ENCODE measurements at places on chromosomes 1 and 21.

GRCh38 chr1:206111271-206111927 lies 5.8 kb downstream of the AVPR1B start:
- no peak for DNase-seq

GRCh38 chr1:241916196-241916595 lies 41.4 kb upstream of the BECN2 start:
- no peak for DNase-seq

DNA sequence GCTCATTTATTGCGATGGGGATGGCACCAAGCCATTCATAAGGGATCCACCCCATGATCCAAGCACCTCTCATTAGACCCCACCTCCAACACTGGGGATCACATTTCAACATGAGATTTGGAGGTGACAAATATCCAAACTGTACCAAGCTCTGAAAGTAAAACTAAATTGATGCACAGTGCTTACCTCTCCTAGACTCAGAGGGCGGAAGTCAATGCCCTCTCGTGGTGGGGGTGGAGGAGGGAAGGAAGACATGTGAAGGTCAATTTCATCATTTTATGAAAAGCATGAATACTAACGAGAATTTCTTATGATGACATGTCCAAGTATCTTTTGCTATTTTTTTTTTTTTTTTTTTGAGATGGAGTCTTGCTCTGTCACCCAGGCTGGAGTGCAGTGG lies 120.0 kb downstream of the PGBD5 start:
- DNase-seq, result no peak

DNA sequence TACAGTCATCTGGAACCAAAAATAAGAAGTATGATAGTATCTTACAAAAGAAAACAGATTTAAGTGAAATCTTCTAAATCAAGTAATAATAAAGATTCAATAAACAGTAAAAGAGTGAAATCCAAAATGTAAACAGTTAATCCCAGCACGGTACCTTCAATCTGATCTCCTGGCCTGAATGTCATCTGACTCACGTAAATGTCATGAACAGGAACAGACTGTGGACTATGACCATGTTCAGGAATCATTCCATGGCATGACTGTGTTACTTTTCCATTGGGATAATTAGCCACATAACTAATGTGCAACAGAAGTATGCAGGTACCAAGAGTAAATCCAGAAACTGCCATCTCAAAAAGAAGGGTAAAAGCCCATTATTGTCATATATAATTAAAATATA lies 18.0 kb downstream of the FRRS1 start:
- DNase-seq, result no peak

- DNase-seq, result no peak
Observed at GRCh38 chr1:11982010-11982392, 1.8 kb downstream of the MFN2 start.

DNA sequence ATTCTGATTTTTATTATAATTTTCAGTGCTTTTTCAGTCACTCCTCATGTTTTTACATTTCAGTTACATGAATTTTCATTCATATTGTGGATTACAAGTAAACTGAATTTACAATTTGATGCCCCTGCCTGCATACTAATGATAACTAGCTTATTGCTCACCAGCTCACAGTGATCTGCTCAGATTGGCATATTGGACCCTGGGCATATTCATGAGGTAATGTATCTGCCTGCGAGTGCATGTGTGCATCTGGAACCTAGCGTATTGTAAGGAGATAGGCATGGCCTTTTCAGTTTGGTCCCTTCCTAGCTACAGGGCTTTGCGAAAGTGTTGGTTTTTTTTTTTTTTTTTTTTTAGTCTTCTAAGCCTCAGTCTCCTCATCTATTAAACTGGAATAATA lies 213.7 kb downstream of the SDCCAG8 start:
- DNase-seq, result no peak

DNA sequence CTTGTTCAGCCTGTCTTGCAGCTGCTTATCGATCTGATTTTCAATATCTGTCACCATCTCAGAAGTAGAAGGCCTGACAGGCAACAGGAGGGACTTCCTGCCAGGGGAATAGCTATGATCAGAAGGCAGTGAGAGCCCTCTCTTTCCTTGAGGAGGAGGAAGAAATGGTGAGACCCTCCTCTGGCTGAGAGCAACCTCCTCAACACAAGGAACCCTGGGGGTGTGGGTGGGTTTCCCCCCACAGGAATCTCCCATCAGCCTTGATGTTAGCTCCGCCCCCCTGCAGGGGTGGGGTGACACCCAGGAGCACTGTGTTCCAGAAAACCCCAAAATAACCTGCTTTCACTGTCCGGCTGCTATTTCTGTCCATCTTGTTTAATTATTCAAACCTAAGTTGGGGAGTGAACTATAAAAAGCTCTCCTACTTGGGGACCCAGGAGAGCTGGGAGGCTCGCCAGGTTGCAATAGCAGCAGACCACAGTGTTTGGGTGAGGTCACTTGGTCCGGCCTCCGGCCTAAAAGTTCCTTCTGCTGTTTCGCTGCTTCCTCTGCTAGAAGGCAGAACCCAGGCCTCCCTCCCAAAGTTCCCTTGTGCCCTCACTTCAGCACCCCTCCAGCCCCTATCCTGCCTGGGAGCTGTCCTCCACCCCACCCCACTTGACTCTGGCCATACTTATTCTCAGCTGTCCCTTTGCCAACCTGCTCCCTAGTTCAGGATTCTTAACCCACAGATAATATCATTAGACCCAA lies 7.8 kb upstream of the MEF2D start:
- DNase-seq, result no peak

DNA sequence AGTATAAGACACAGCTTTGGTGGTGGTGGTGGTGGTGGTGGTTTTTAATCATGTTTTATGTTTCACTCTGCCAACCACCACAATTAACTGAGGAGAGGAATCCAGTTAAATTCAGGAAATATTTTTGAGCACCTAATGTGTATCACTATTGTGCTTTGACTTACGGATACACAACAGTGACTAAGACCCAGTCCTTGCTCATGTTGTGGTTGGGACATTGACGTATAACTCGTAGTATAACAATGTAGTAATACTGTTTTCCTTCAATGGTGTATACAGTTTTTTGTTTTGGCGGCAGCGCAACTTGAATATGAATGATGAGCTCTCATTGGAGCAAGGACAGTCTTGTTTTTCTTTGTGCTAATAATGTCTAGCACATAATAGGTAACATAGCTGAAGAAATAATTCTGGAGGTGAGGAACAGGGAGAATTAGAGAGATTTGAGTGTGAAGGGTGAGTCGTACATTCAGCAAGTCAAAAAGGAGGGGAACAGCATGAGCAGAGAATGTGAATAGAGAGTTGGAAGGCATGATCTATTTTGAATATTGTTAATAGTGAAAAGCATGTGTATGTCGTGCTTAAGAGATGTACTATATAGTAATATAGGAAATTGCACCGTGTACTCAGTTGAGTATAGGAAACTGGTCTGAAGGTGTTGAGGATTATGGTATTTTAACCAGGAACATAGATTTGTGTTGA lies 5.5 kb downstream of the CACYBP start:
- DNase-seq, result no peak

DNA sequence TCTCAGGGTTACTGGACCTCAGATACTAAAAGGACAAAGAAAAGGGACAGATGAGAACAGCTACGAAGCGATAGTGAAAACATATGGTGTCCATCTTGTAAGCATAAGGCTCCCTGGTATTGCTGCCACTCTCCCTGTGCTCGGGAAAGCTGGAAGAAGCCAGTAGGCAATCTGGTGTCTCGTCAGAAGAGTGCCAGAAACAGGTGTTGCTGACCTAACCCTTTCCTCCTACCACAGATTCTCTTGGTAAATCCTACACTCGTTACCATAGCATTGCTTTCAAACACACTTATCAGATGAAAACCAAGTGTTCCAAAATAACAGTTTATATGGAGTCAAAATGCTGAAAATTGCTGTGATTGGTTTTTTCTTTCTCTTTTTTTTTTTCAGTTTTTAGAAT lies 146.3 kb downstream of the NRIP1 start:
- no peak for DNase-seq

GRCh38 chr1:54754045-54754444 lies 10.3 kb downstream of the PARS2 start:
- no peak for DNase-seq

DNA sequence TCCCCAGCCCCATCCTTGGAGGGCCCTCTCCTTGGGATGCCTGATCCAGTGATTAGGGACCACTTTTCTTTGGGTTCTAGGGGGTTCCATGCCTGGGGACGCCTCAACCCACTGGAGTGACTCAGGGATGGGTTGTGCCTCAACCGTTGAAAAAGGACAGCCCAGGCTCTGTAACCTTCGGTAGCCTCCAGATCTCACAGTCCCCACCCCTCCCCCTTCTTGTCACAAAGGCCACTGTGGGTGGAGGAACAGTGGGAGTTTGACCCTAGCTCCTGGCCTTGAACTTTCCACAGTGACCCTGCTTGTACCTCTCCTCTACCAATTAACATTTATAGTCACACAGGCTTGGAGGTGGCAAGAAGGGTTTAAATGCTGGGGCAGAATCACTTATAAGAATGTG lies 2.6 kb upstream of the RORC start:
- DNase-seq, result no peak

- DNase-seq, result no peak
Observed at GRCh38 chr1:203742436-203742835, 22.5 kb upstream of the LAX1 start.

GRCh38 chr1:167542109-167543032 lies 11.2 kb downstream of the CREG1 start:
- DNase-seq, result no peak

GRCh38 chr1:160432371-160432786 lies 32.0 kb downstream of the VANGL2 start:
- no peak for DNase-seq

- no peak for DNase-seq
Observed at GRCh38 chr1:17597651-17598050, 58.2 kb downstream of the ARHGEF10L start.

- no peak for DNase-seq
Observed at GRCh38 chr1:90135286-90135685, 140.4 kb downstream of the ZNF326 start.

DNA sequence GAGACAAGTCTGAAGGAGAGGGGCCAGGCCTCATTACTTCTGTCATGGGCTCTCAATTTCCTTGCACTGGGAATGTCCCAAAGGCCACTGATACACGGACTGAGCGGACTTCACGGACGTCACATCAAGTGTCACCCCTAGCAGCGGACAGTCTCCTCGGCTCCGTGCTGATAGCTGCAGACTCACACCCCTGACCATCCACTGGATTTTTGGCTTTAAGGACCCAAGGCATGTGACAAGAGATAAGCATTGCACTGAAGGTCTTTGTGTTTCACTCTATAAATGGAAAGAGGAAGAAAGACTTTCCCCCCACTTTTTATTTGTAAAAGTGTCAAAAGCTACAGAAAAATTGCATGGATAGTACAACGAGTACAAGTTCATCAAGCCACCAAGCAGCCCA lies 200.4 kb upstream of the FGGY start:
- no peak for DNase-seq

Data from activated CD4-positive, alpha-beta T cell treated with anti-CD3 and anti-CD28 coated beads, Interleukin-2, amount 50 U/mL, for 1 hour (primary cell).